Activated T-helper 2 cell treated with anti-CD3 and anti-CD28 coated beads, Interferon-gamma antibody, Interleukin-2, Interleukin-4, amounts not matched to agents 10 μg/mL and 5 μg/mL and 100 μg/mL, durations not matched to agents 14 hours and 24 hours and 36 hours (primary cell): ENCODE measurements at places on chromosomes 2 and 18. TPM values are rescaled to one million over a fixed set of nuclear protein-coding genes. Genes with fewer than 3 reads are reported as not detected.

Gene TRIB2
- 3.9 TPM in 2 replicates for total RNA-seq

Gene KLHL29
- total RNA-seq, result 3.0 and 3.4 TPM in 2 replicates

Gene BOLL
- total RNA-seq, result not detected in 2 replicates

Gene TCF4
- 5.5 and 8.4 TPM in 2 replicates for total RNA-seq

Gene C2orf15
- total RNA-seq, result 0.16 TPM in 1 of 2 replicates, not detected in the other

Gene ZNF385B
- total RNA-seq, result not detected in 2 replicates

Gene FLACC1
- total RNA-seq, result 0.84 and 1.6 TPM in 2 replicates

Gene ASAP2
- total RNA-seq, result 0.74 and 0.96 TPM in 2 replicates

Gene CXCR2
- 0.09 TPM in 1 of 2 replicates, not detected in the other for total RNA-seq

Gene TDRD15
- total RNA-seq, result not detected in 2 replicates
